ENCODE measurements at places on chromosomes 4 and X.

DNA sequence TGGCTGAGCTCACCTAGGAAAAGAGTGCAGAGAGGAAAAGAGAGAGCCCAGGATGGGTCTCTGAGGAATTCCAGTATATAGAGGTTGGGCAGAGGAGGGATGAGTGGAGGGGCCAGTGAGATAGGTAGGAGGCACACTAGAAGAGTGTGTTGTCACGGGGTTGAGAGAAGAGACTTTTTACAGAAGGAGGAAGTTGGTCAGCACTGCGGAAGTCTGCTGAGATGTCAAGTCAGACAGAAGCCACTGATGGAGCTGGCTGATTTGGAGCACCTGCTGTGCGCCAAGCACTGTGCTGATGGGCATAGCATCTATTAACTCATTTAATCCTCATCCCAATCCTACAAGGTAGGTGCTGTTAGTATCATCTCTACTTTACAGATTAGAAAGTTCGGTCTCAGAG is 60.4 kb downstream of the EFNB1 start:
- no peak for DNase-seq

DNA sequence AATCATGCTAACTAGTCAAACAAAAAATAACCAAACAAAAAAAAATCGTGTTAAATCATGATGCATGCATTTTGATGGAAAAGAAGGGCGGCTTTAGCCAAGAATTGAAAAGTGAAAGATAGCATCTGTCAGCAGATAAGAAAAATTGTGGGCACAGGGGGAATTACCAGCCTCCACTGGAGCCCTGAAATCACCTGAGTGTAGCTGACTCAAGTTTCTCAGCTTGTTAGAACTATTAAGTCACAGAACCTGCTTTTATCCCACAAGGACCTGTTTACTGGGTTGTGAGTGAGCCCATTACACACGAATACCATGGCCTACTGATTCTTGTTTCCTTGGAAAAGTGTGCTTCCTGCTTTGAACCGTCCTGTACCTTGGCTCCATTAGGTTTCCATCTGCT is 85.2 kb downstream of the COX18 start:
- no peak for DNase-seq

DNA sequence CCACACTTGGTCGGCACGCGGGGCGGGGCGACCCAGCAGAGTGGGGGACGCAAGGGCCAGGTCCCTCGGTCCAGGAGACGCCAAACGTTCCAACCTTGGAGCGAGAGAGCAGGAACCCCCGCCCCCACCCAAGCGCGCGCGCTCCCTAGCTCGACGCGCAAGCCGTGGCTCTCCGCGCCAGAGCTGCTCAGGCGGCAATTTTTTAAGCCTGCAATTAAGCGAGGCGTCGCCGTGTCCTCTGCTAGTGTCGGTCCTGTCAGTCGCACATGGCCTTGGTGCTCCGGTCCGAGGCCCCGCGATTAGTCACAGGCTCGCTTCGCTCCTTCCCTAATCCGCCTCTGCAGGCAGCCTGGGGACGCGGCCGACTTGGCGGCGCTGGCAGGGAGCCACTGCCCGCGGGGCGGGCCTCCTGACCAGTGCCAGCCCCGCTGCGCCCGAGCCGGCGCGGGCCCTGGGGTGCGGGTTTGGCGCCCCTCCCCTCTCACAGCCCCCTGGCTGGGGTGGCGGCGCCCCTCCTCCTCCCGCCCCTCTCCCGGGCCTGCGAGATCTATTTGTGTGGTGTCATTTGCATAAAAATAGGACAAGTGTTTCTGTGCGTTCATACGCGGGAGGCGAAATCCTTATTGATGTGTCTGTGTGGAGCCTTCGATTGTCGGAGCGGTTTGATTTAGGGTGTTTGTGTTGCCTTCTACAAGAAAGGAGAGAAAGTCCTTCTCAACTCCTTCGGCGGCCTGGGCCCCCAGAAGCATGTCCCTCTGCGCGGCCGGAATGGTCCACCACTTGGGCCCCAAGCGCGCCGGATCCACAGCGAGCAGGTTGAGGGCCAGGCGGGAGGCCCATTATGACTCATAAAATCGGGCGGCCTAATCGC is 9.8 kb upstream of the BCOR start:
- DNase-seq, result no peak

GRCh38 chrX:153779891-153780677 is 757 bp upstream of the SRPK3 start:
- DNase-seq, result no peak

GRCh38 chr4:114598191-114599121 is at the start of gene UGT8:
UGT8 (plus strand) TSS chr4:114598807; CDS start chr4:114622881, 24,074 bp downstream.
- no peak for DNase-seq

- DNase-seq, result no peak
Observed at GRCh38 chr4:78222575-78223186, 165.6 kb downstream of the FRAS1 start.

DNA sequence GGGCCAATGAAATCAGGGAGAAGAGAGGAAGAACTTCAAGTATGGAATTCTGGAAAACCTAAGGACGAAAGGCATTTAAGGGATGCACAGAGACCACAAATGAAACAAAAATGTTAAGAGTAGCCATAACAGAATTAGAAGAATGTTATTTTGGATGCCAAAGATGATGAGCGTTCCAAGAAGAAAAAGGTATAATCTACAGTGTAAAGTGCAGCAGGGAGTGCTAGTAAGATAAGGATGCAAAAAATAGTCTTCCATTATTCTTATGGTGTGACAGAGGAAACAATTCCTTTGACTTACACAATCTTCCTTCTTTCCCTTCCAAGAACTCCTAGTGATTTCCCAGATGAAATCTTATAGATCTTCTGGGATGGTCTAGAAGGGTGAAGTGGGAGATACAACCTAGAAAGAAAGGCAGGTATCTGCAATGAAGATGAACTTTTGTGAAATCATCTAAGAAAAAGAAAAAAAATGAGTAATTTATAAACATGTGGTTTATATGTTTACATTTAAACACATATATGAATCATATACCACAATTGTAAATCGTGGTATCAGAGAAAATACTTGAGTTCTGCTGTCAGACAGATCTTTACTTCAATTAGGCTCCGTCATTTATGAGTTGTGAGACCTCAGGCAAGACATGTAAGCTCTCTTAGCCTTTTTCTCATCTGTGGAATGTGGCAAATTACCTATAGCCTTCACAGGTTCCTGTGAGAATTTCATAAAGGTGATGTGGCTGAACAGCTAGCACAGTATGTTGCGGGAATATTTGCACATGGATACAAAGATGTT is 8.1 kb downstream of the MORF4L2 start:
- DNase-seq, result no peak

GRCh38 chr4:11131491-11131890 is 297.2 kb downstream of the HS3ST1 start:
- DNase-seq, result no peak

DNA sequence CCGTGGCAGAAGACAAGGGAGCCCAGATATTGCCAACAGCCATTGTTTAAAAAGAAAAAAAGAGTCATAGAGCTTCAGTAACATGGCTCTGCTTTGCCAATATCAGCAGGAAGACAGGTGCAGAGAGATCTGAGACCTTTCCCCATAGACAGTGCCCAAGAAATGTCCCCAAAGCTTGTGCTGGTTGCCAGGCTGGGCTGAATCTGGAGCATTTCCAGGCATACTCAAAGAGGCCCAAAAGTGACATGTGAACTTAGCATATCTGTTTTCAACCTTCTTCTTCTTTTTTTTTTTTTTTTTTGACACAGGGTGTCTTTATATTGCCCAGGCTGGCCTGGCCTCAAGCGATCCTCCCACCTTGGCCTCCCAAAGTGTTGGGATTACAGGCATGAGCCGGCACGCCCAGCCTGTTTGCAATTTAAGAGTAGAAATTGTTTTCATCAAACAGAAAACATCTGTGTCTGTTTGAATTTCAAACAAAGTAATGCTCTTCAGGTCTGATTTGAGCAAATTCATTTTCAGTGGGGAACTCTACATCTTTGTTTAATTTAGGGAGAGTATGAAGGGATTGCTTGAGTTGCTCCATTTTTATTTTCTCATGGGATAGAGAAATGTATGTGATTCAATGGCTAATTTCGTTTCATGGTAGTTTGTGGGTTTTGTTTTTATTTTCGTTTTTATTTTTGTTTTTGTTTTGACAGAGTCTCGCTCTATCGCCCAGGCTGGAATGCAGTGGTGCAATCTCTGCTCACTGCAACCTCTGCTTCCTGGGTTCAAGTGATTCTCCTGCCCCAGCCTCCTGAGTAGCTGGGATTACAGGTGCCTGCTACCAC is 56.6 kb upstream of the RBM47 start:
- no peak for DNase-seq

DNA sequence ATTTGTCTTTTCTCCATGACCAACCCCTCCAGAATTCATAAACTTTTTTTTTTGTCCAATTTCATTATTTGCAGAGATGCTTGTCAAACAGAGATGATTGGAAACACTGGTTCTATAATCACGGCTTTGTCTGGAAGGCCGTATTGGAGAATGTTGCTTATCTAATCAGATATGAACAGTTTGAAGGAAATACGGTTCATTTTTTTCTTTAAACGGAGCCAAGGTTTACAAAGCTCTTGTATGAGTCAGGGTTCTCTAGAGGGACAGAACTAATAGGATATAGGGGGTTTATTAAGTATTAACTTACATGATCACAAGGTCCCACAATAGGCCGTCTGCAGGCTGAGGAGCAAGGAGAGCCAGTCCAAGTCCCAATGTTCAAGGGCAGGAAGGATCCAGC is 1415.8 kb downstream of the C4orf33 start:
- DNase-seq, result no peak

DNA sequence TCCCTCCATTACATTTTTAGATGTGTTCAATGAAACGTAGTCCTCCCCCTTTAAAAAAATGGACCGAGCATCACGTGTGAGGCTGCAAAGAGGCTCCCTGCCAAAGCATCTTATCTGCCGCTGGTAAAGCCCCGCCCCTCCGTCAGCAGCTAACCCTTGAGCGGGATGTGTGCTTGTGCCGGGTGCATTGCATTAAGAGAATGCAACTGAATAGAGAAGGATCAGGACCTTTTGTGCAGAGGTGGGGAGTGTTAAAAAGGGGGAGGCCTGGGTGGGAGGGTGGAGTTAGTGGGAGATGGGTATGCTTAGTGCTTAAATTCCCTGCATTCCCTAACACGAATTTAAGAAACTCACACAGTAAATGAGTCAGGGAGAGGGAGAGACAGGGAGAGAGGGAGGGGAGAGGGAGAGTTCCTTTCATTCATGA is 66.0 kb downstream of the TBL1X start:
- peak; percentile 31 for DNase-seq

DNA sequence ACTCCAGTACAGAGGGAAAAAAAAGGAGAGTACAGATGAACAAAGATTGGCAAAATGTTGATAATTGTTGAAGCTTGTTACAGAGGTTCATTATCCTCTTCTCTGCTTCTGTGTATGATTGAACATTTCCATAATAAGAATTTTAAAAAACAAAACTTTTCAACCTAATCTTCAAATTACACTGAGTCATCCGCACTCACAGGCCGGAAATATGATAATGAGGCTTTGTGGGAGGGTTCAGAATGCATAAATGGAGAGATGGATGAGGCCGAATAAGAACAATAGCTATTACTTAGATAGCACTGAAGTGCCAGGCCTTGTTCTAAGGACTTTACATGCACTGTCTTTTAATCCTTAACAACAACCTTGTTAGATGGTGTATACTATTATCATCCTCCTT is 4.6 kb upstream of the ERCC6L start:
- no peak for DNase-seq

DNA sequence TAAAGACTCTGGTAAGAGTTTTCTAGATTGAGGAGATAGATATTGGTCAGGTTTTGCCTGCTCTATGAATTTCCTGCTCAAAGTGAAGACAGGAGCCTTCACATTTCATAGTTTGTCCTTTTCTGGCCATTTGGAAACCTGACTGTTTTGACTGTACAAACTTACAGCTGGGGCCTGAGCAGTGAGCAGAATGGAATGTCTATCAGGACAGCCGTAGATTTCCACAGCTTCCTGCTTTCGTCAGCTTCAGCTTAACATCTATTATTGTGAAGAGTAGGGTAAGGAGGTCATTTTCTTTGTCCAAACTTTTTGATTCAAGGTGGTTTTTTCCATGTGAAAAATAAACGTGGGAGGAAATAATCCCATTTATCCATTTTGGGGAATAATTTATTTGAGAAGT is 124.3 kb upstream of the DIPK2B start:
- no peak for DNase-seq

- DNase-seq, result no peak
Observed at GRCh38 chr4:2251795-2252529, 9.9 kb downstream of the MXD4 start.

DNA sequence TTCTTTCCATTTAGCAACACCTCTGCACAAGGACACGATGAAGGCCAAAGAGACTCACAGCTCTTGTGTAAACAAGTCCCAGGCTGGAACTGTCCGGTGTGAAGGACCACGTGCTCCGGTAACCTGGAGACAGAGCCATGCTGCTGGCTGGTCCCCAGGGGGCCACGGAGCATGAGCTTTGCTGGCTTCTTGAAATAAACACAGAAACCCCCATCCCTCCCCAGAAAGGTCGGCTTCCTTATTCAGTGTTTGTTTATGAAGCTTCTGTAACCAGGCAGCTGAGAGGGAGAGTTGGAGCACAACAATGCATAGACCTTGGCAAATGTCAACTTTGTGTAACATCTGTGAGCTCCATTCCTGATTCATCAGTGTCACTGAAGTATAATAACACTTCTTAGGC is 109.4 kb downstream of the GPR143 start:
- DNase-seq, result no peak

GRCh38 chrX:47751670-47752069 is 85.0 kb upstream of the ZNF81 start:
- no peak for DNase-seq

DNA sequence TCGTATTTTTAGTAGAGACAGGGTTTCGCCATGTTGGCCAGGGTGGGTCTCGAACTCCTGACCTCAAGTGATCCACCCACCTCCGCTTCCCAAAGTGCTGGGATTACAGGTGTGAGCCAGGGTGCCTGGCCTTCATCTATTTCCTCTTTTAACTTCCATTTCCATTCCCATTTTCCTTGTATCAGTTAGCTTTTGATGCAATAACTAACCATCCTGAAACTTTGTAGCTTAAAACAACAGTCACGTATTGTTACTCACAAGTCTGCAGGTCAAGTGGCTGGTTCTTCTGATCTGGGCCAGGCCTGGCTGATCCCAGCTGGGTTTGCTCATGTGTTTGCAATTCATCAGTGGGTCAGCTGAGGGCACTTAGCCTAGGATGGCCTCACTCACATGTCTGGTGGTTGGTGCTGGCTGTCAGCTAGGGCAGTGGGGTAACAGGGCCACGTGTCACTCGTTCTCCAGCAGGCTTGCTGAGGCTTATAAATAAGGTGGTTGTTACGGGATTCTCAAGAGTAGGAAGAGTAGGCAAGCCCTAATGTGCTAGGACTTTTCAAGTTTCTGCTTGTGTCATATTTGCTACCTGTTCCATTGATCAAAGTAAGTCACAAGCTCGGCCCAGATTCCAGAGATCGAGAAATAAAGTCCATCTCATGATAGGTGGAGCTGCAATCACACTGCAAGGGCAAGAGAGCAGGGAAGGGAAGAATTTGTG is 88.2 kb downstream of the SOWAHB start:
- DNase-seq, result no peak

DNA sequence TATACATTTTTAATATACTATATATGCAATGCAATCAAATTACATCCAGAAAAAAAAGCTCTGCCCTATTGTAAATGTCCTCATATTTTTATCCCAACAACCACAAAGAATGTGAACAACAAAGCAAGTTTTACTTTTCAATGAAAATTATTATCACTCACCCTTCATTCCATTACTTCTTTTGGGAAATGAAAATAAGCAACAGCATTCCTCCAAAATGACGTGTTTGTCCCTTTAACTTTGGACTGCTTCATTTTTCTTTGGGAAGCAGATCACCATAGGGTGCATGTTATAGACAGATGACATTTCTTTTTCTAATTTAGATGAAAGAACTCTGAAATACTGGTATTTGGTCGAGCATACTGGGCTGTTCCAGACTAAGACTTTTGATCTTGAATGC is 667.1 kb upstream of the BOD1L1 start:
- no peak for DNase-seq

- DNase-seq, result no peak
Observed at GRCh38 chrX:145881175-145881995, 63.8 kb downstream of the SLITRK2 start.

All from bone marrow (tissue), 2 donors.